Epithelial cell of alveolus of lung (primary cell): ENCODE measurements at places on chromosomes 3 and 15. TPM values are rescaled to one million over a fixed set of nuclear protein-coding genes. Genes with fewer than 3 reads are reported as not detected.

The GHSR gene
- total RNA-seq = not detected in 2 replicates

The ZWILCH gene
- total RNA-seq = 7.2 and 19.3 TPM in 2 replicates

The ZMYND10 gene
- total RNA-seq = 0.48 and 1.4 TPM in 2 replicates

The CLK3 gene
- 51.1 and 110 TPM in 2 replicates for total RNA-seq

The ZNF501 gene
- 4.7 and 11.4 TPM in 2 replicates for total RNA-seq

The SETD2 gene
- 15.4 and 29.1 TPM in 2 replicates for total RNA-seq

The NR1I2 gene
- not detected in 2 replicates for total RNA-seq

The CCR4 gene
- not detected in 2 replicates for total RNA-seq

The CPOX gene
- total RNA-seq = 23.0 and 32.3 TPM in 2 replicates

The WDR5B gene
- 3.5 and 7.2 TPM in 2 replicates for total RNA-seq

The ITIH1 gene
- total RNA-seq = not detected in 2 replicates

The CCR1 gene
- total RNA-seq = 0.08 TPM in 1 of 2 replicates, not detected in the other
